Esophagus squamous epithelium (tissue), 5 donors: ENCODE measurements at places on chromosomes 1 and 21. TPM values are rescaled to one million over a fixed set of nuclear protein-coding genes. Genes with fewer than 3 reads are reported as not detected.

GRCh38 chr1:7406641-7407543, 364.2 kb upstream of the VAMP3 start:
- H3K27me3 ChIP-seq = no peaks in the 10 kb centered on the region
- H3K4me3 ChIP-seq = no peak overlapping the region
- no peaks in the 10 kb centered on the region for H3K36me3 ChIP-seq
- H3K4me1 ChIP-seq = no peaks in the 10 kb centered on the region

SKI gene
- total RNA-seq = 38.8 TPM

DNA sequence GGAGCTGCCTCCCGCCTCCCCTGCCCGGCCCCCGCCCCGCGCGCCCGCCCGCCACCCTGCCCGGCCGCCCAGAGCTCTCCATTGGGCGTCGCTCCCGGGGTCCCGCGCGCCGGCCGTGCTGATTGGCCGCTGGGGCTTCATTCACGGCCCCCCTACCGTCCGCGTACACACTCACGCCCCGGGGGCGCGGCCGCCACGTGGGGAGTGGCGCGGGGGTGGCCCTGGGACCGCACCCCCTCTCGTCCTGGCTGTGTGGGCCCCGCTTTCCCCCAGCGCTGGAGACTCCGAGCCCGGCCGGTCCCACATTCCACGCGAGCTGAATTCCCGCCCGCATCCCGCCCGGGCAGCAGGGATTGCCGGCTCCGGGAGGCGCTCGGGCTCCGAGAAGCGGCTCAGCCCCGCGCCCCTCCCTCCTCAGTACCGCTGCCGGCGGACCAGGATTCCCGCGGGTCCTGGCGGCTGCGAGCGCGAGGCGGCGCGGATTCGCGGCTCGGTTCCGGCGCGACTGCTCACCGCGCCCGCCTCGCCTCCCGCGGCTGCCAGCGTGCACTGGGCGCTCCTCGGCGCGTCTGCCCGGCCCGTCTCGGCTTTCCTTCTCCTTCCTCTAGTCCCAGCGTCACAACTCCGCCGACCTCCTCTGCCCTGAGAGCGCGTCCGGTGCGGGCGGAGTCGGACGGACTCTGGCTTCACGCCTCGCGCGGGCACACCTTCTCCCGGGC, 450 bp upstream of the POU3F1 start:
- peaks cover 44% of the 10 kb centered on the region for H3K27me3 ChIP-seq
- DNase-seq = no peak
- peak overlapping the region; percentile 61 for H3K4me3 ChIP-seq
- H3K4me1 ChIP-seq = peaks cover 81% of the 10 kb centered on the region

ORC1 gene
- total RNA-seq = 10.3 TPM

DNA sequence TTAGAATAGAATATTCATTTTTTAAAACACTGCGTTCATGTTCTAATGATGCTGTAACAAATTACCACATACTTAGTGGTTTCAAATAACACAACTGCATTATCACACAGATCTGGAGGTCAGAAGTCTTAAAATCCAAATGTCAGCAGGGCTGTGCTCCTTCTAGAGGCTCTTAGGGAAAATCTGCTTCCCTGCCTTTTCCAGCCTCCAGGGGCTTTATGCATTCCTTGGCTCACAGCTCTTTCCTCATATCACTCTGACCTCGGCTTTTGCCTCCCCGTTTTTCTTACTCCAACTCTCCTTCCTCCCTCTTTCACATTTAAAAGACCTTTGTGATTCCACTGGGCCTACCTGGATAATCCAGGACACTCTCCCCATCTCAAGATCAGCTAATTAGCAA, 18.6 kb upstream of the FMN2 start:
- no peak for DNase-seq
- H3K4me1 ChIP-seq = no peaks in the 10 kb centered on the region
- H3K4me3 ChIP-seq = no peak overlapping the region
- H3K36me3 ChIP-seq = no peaks in the 10 kb centered on the region
- H3K27ac ChIP-seq = no peak overlapping the region

DNA sequence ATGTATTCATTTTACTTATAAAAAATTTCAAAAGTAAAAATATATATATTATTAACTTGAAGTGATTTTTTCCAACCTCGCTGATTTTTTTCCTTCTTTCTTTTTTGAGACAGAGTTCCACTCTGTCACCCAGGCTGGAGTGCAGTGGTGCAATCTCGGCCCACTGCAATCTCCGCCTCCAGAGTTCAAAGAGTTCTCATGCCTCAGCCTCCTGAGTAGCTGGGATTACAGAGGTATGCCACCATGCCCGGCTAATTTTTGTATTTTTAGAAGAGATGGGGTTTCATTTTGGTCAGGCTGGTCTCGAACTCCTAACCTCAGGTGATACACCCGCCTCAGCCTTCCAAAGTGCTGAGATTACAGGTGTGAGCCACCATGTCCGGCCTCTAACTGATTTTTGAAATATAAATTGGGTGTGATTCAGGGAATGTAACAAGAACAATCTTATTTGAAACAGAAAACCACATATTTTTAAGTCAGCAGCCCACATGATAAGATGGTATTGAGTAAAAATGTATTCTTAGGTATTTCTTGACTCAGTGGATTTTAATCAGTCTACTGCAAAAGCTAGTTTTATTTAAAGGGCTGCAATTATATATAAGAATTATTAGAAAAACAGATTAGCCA, 30.0 kb downstream of the ZBTB8B start:
- no peak overlapping the region for H3K27ac ChIP-seq
- no peak for DNase-seq
- no peak overlapping the region for H3K4me3 ChIP-seq
- no peaks in the 10 kb centered on the region for H3K36me3 ChIP-seq
- H3K27me3 ChIP-seq = no peaks in the 10 kb centered on the region
